Caudate nucleus (tissue), 63 donors: ENCODE measurements at places on chromosomes 16 and 17.

DNA sequence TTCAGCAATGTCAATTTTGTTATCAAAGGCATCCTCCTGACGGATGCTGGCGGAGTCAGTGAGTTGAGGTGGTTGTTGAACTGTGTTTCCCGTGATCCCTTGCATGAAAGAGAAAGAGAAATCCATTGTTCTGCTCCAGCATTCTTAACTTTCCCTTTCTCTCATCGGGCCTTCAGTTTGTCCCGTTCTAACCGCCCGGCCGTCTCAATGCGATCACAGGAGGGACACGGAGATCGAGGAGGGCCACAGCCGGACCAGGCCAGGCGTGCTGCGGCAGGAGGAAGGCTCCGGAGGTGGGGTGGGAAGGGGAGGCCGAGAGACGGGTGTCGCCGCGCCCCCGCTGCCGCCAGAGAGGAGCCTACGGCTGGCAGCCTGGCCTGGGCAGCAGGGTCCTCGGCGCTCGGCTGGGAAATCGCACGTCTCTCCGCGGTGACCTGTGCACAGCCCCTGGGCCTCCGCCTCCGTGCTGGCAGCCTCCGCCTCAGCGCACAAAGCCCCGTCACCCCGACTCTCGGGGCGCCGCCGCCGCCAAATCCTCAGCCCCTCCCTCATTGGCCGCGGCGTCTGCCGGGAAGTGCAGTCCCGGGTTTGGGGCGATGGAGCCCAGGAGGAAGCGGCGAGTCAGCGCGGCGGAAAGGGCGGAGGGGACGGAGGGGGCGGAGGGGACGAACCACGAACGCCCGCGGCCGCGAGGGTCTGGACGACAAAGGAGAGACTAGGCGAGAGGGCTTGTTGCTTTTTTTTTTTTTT is 38.1 kb downstream of the SOST start:
- peak; percentile 78 for DNase-seq

GRCh38 chr17:33137426-33137825 is 145.8 kb downstream of the SPACA3 start:
- no peak for DNase-seq

DNA sequence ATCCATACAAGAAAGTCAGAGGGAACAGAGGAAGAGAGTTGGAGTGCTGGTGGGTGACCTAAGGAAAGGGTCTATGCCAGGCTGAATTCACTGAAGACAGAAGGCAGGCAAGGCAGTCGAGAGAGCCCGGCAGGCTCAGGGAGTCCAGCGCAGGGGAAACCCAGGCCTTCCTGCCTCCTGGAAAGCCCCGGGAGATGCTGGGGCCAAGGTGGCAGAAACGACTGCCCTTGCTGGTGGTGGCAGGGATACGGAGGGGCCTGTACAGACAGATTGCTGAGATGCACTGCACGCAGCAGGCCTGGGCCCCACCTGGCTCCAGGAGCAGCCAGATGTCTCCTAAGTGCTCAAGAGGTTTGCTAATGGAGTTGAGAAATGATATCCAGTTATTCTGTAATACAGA is 59.8 kb downstream of the GTF3C1 start:
- no peak for DNase-seq

DNA sequence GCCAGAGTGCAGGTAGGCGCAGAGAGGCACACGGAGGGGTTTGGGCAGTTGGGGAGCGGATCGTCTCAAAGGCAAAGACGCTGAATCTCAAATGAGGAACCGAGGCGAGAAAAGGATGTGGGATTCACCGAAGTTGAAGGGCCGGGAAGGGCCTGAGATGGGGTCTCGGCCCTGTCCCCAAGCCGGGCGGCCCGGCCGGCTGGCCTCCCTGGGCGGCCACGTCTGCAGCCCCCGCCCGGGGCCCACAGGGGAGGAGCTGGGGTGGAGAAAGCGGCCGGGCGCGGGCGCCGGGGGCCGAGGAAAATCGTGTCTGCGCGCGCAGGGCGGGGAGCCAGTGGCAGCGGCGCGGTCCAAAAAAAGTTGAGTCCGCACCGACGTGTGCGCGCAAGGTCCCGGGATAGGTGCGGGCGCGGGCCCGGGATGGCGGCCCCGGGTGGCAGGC is 458 bp downstream of the SLC12A4 start:
- no peak for DNase-seq

DNA sequence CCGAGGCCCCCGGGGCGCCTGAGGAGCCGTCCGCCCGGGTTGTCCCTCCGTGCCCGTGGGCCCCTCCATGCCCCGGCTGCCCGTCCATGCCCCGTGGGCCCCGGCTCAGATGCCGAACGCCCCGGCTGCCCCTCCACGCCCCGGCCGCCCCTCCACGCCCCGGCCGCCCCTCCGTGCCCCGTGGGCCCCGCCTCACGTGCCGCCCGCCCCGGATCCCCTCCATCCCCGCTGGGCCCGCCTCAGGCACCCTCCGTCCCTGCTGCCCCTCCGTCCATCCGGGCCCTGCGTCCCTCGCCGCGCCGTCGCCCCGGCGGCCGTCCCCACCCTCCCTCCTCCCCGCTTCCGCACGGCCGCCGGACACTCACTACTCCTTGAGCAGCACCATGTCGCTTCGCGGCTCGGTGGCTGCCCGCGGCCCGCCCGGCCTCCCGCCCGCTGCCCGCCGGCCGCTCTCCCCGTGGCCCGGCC is 382 bp downstream of the PITPNA start:
- peak; percentile 52 for DNase-seq

- no peak for DNase-seq
These were observed 4.8 kb upstream of the GAA start for GRCh38 chr17:80096561-80097021.

DNA sequence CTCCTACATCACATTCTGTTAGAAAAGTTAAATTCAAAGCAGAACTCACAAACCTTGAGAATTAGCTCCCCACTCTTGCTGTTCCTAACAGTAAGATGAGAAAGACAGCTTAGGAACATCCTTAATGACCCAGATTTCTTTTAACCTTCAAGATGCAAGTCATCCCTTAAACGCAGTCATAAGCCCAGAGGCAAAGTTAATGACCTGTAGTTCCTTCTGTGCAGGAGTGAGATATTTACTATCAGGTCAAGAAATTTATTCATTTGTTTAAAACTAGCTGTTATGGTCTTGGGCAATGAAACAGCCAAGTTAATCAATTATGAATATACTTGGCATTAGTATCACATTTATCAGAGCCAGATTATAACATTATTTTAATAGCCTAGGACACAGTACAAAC is 37.1 kb downstream of the NXPH3 start:
- no peak for DNase-seq

- no peak for DNase-seq
These were observed 1.8 kb downstream of the GGNBP2 start for GRCh38 chr17:36546418-36547093.

- DNase-seq: no peak
These were observed 3.5 kb downstream of the PIPOX start for GRCh38 chr17:29046473-29046839.

DNA sequence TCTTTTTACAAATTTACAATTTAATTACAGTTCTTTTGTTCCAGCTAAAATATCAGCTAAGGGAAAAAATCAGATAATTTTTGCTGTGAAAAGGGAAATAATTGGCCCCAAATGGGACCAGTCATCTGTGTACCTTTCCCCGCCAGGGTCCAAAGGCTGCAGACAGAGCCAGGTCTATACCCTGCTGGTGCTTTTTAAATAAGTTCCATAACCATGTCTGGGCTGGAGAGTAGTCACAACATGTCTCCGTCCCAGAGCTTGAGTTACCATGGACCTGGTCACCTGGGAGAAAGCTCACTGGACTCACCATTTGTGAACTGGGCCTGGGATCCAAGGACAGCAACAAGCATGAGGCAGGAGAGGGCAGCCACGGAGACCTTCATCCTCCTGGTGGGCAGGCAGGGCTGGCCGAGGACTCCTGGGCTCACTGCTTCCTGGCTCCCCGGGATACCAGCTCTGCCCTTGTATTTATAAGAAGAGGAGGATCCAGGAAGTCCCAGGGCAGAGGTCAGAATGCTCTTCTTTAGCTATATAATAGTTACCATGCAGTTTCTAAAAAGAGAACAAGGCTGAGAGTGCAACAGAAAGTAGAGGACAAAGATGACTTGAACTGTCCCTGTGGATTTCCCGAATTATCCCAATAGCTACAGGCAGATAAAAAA is at the start of gene CCL15:
CCL15 (minus strand) TSS at position 444 of the 662 bp plus-strand sequence; CDS start at position 383, 61 bp downstream.
- DNase-seq: no peak

- DNase-seq: no peak
These were observed 17.9 kb downstream of the SEC14L5 start for GRCh38 chr16:4976079-4976478.

GRCh38 chr17:82225368-82226029 is 3.3 kb upstream of the SLC16A3 start:
- no peak for DNase-seq

- DNase-seq: no peak
These were observed 61.9 kb downstream of the WWP2 start for GRCh38 chr16:69823831-69824563.

GRCh38 chr16:47308601-47309000 is 152.3 kb downstream of the ITFG1 start:
- DNase-seq: no peak

- no peak for DNase-seq
These were observed 14.0 kb downstream of the SCNN1G start for GRCh38 chr16:23196539-23196938.

GRCh38 chr16:46709469-46710005 is 20.1 kb downstream of the ORC6 start:
- no peak for DNase-seq

DNA sequence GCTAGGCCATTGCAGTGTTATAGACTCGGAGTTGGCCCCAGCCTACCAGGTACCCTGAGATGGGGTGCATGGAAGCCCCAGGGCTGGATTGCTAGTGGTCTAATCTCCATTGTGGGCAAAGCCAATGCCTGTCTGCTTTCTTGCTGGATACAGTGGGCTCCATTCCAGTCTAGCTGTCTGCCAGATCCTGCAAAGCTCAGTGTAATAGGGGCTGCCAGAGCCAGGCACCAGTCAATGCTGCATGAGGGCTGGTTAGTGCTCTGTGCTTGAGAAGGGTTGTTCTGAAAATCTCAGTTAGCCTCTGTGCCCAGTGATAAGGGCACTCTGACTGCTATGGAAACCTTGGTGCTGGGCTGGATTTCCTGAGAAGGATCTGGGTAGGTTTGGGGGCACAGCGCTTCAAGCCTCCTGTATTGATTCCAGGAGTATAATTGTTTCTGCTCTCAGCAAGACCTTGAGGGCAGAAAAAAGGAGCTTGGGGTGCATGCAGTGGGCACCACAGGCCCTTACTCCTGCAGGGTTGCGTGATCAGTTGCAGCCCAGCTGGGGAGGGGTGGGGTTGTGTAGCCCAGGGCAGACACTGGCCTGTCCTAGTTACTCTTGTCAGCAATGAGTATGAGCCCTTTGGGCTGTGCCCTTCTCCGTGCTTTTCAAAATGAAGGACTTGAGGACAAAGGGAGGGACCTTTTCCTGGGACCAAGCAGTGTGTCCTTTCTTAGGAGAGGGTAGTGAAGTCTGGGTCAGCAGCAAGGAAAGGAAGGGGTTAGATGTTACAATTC is 19.0 kb downstream of the SMPD3 start:
- no peak for DNase-seq
